DMS53 (cell line): ENCODE measurements at places on chromosomes 16 and 17.
A peak's percentile ranks its signal among the peaks of the same experiment; 100 is the strongest.

GRCh38 chr16:85611444-85612190, 1.5 kb upstream of the GSE1 start:
- peak; percentile 92 for DNase-seq

GRCh38 chr16:29676989-29677785, 1.8 kb upstream of the QPRT start:
- no peak for DNase-seq

DNA sequence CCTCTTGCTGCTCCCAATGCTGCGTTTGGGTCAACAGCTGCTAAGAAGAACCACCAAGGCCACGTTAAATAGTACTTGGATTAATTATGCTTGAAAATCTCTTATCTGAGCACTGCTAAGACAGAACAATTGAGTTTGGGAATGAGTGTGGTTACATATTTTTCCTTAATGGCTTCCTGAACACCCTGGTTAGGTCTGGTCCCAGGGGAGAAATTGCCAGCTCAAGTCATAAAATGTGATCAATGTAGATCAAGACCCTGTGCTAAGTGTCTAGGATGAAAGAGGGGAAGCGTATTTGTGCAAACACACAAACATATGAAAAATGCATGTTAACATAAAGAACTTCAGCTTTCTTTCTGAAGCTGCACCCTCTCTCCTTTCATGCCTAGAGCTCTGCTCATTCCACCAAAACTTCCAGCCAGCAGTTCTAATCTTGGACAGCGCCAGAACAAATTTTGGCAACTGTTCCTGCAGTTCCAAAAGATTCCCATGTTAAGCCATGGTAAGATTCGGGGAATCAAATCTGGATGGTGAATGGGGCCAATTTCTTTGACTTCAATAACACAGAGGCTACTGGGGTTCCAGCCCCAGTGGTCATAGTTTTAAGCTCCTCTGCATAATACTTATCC, 72.0 kb downstream of the ZFHX3 start:
- DNase-seq: no peak

- no peak for DNase-seq
These were observed 55.7 kb upstream of the CACNG5 start for GRCh38 chr17:66779237-66779606.

DNA sequence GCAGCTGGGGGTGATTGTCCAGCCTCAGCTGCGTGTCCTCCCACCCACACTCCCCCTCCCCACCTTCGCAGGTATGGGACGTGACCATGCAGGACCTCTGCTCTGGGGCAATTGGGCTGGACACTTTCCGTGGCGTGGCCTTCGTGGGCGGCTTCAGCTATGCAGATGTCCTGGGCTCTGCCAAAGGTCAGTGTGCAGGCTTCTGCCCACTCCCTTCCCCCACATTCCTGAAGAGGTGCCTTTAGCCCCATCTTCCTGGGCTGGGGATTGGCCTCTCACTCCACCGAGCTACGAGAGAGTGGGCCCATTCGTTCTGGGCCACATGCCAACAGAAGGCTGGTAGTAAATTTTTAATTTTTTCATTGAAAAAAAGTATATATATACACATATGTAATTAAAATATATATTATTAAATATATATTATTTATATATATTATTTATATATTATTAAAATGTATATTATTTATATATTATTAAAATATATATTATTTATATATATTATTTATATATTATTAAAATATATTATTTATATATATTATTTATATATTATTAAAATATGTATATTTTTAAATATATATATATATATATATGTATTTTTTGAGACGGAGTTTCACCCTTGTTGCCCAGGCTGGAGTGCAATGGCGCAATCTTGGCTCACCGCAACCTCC, 18.5 kb downstream of the PFAS start:
- DNase-seq: no peak

GRCh38 chr16:3578121-3578520, 918 bp upstream of the NLRC3 start:
- no peak for DNase-seq

DNA sequence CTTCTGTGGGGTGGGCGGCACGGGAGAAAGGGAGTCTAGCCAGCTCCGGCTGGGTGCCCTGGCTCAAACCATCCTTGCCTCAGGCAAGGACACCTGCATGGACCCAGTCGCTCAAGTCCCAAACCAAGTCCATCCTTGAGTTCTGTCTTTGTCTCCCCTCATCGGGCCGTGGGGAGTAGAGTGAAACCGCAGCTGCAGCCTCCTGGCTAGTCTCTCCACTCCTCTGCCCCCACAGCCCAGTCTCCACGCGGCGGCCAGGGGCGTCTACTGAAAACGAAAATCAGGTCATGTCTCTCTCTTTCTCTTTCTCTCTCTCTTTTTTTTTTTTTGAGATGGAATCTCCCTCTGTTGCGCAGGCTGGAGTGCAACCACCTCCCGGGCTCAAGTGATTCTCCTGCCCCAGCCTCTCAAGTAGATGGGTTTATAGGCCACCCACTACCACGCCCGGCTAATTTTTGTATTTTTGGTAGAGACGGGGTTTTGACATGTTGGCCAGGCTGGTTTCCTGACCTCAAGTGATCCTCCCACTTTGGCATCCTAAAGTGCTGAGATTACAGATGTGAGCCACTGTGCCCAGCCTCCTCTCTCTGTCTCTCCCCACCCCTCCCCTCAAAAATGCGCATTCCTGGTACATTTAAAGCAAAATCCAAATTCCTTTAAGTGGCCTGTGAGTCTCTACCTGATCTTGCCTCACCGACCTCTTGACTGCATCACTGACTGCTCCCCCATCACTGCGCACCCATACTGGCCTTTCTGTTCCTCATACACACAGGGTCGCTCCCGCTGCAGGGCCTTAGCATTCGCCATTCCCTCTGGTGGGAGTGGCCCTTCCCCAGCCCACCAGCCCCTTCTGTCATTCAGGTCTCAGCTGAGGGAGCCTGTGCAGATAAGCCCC, 17.7 kb upstream of the RMI2 start:
- DNase-seq: no peak

- DNase-seq: no peak
These were observed 69.8 kb downstream of the SLC39A11 start for GRCh38 chr17:73022694-73023093.

GRCh38 chr16:80751167-80751566, 53.2 kb downstream of the CDYL2 start:
- DNase-seq: no peak
